HS-5 (cell line): ENCODE measurements at places on chromosomes 5 and 9.

DNA sequence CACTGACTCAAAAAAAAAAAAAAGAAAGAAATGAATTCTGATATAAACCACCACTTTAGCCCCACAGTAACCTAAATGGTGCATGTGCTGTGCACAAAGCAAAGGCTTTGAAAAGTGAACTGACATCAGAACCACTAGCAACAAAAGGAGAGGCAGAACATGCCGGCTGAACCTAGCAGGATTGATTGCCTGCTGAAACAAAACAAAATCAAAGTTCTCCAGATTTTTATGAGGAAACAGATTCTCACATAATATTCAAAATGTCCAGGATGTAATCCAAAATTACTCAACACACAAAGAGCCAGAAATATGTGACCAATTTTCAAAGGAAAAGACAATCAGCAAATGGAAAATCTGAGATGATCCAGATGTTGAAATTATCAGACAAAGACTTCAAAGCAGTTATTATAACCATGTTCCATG lies 37.9 kb downstream of the UBTD2 start:
- DNase-seq, result no peak

GRCh38 chr5:123115020-123115419 lies 26.0 kb downstream of the PRDM6 start:
- no peak for DNase-seq

DNA sequence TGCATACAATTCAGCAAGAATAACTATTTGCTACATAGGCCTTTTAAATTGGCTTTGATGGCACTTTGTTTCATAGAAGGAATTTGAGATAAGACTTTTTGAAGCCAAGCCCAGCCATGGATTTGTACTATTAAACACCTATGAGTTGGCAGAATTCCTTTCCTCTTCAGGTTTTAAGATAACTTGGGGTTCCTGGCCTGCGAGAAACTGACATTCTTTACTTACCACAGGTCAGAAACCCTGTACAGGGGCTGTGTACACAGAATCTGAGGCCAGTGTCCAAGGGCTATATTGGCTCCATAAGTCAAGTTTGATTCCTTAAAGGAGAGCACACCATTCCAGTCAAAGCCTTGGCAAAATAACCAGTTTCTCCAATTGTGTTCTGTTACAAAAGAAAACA lies 10.8 kb upstream of the BTNL3 start:
- no peak for DNase-seq

DNA sequence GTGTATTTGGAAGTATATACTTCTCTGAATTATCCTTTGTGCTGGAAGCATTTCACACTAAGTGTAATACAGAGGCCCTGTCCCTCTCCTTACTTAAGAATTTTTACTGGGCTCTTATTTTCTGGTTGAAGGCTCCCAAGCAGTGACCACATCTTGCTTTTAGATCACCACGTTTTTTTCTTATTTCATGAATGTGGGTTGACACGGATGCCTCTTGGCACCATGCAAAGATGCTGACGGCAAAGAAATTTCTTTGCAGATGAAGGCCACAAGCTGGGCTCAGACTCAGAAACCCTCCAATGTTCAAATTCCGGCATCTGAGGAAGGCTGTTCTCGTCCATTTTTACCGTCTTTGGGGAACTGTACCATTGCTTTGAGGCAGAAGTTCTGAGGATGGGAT lies 168.5 kb downstream of the HMHB1 start:
- DNase-seq, result no peak

DNA sequence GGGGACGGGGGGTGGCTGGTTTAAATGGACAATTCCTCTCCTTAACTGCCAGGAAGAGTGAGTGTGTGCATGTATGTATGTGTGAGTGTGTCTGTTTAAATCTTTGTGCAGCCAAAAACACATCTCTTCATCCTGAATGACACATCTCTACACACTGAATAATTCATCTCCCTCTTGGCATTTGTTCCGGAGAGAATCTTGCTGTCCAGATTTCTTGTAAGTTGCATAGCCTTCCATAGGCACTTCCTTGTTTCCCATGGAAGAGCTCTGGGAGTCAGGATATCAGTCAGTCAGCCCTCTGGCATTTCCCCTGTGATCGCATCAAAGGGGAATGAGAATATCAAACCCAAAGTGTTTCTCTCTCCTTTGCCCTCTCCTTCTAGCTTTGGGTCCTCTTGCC lies 74.7 kb downstream of the WWC1 start:
- DNase-seq, result peak; percentile 97

- DNase-seq, result no peak
Measured at GRCh38 chr5:82408033-82408432, 129.9 kb upstream of the RPS23 start.

DNA sequence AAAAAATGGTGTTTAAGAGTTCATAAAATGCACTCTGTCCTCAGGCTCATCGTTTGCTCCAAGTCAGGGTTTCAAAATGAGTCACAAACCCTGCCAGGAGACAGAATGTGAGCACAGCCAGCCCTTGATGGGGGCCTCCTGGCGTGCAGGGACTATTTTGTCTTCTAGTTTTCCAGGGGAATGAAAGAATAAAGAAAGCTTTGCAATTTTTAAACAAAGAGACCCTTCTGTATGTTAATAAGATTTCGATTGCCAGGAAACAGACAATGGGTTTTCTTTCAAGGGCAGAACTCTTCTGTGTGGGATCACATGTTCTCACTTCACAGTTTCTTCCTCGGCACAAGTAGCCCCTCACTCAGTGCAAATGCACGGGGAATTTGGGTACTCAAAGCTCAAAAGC lies 121.4 kb upstream of the C6 start:
- no peak for DNase-seq

DNA sequence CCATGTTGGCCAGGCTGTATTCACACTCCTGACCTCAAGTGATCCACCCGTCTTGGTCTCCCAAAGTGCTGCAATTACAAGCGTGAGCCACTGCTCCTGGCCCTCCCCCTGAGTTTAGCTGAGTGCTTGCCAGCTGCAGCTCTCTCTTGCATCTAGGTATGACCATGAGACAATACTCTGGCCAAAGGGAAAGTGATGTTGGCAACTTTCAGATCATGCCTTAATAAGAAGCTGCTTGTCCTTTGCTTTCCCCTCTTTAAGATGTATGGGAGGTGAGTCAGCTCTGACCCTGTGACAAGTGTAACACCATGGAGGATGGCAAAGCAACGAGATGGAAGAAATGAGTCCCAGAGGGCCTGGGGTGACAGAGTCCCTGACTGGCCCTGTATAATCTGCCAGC lies 18.7 kb upstream of the DCAF12 start:
- no peak for DNase-seq

DNA sequence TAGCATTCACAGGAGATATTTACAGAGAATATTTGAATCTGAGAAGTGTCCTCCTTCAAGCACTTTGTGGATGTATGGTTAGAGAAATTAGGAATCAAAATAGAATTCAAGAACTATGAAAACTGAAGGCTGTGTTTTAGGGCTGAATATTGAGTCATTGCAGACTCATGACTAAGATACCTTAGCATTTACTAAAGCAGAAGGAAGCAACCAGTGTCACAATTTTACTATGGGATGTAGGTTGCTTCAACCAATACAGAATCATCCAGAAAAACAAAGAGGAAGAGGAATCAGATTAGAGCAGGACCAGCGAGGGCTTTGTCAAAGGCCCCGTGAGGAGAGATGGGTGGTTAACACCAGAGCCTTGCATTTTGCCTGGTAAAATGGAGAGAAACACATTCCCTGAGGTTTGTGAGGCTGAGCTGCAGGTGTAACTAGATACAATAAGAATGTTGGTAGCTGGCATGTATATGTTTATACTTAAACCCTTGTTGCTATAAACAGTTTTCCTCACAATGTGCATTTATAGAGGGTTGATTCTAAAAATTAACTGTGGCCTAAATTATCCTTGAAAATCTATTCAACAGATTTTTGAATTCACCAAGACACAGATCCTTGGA lies 518.1 kb downstream of the AGTPBP1 start:
- DNase-seq, result no peak

- DNase-seq, result no peak
Measured at GRCh38 chr5:179121667-179122111, 61.5 kb downstream of the ZNF354C start.

DNA sequence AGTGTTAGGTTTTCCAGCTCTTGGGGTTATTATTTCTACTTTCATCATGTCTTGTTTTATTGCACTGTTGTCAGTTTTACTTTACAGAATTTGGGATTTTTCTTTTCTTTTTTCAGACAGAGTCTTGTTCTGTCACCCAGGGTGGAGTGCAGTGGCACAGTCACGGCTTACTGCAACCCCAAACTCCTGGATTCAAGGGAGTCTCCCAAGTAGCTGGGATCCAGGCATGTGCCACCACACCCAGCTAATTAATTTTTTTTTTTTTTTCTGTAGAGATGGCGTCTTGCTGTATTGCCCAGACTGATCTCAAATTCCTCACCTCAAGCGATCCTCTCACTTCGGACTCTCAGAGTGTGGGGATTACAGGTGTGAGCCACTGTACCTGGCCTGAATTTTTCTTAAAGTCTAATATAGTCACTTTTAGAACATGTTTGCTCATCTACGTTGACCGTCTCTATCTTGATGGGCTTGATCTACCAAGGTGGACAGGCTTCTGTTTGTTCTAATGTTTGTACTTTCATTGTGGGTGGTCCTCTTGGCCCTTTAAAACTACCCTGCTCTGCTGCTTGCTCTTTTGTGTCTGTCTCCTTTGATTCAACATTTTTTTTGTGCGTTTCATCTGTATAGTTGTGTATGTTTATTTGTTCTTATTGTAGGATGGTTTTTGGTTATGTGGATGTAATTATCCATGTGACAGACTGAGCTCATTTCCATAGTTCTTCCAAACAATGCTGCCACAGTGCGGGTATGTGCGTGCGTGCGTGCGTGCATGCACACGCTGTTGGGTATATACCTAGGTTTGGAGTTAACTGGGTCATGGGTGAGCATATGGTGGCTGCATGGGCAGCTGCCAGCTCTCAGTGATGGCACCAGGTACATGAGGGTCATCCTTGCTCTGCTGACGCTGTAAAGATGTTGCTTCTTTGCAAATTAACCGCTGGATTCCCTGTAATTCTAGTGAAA lies 18.1 kb downstream of the PRRC2B start:
- no peak for DNase-seq

DNA sequence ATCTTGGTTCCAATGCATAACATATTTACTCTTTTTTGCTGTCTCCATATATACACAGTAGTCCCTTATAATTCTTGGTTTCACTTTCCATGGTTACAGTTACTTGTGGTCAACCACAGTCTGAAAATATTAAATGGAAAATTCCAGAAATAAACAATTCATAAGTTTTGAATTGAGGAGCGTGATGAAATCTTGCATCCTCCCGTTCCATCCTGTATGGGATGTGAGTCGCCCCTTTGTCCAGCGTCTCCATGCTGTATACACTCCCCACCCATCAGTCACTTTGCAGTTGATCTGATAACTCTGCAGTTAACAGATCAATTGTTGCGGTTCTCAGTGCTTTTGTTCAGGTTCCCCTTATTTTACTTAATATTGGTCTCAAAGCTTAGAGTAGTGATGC lies 11.5 kb upstream of the FAF2 start:
- peak; percentile 81 for DNase-seq
